ENCODE measurements at places on chromosomes 1 and 21. TPM values are rescaled to one million over a fixed set of nuclear protein-coding genes. Genes with fewer than 3 reads are reported as not detected.

DNA sequence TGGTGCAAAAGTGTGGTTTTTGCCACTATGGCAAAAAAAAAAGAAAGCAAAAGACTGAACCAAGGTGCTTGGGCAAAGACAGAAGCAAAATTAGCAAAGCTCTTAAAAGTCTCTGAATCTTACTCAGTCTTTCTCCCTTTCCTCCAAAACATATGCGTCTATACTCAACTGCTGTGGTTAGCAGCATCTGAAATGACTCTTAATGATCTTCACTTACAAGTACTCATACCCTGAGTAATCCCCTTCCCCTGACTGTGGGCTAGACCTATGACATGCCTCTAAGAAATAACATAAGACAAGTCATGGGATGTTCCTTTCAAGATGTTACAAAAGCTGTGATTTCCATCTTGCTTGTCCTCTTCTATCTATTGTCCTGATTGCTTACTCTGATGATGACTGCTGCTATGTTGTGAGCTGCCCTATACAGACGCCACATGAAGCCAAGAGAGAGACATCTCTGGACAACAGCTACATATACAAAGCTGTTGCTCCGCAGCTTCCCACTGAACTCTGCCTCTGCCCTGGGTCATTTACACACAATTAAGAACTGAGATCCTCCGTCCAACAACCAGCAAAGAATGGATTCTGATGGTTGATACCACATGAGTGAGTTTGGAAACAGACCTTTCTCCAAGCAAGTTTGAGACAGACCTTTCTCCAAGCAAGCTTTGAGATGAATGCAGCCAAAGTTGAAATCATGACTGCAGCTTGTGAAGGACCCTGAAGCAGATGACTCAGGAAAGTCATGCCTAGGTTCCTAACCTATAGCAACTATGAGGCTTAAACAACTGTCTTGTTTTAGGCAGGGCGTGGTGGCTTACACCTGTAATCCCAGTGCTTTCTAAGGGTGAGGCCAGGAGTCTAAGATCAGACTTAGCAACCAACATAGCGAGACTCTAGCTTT is 55.2 kb downstream of the PUM1 start:
- DNase-seq, result no peak

DNA sequence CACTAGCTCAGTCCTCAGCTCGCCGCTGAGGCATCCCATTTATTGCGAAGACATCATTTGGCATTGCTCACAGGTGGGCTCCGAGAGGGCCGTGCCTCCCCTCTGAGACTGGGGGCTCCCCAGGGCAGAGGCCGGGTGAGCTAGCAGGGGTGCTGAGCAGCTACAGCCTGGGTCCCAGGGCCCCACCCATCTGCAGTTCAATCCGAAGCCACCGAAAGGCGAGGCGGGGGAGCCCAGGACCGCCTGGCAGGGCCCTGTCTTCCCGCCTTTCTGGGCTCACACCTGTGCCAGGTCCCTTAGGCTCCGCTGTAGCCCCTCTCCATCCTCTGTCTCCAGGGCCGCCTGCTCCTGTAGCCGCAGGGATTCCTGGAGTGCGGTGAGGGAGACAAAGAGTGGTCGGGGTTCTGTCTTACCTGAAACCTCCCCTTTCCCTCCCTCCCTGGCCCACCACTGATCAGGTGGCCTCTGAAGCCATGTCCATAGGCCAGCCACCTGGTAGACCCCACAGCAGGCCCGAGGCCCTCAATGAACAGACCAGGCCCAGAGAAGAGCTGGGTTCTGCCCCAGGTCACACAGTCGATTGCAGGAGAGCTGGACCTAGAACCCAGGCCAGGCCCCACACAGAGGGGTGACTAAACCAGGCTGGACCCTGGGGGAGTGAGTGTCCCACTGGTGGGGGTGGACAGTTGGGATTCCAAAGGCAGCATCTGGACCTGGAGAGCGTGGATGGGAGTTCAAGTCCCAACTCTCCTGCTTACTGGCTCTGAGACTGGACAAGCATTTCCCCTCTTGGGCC is 18.1 kb upstream of the NBPF1 start:
- DNase-seq, result no peak

GRCh38 chr1:182527680-182528079 is 61.4 kb downstream of the RNASEL start:
- DNase-seq, result no peak

The SGIP1 gene
- 6.8 TPM for total RNA-seq

DNA sequence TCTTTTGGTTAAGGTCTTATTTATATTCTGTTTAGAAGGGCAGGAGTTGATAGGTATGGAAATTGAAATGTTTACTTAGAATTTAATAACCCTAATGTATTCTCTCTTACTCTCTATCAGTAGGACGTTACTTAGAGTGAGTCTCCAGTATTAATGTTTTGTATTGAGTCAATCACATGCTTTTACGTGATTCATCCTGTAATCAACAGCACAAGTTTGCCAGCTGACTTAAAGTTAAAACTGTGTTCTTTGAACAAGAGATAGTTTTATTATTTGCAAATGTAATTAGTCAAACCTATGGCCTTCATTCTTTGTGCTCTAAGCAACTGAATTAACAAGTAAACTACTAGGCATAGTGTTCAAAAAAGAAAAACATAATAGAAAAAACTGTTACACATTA is 57.3 kb downstream of the PKN2 start:
- no peak for DNase-seq

GRCh38 chr1:22601610-22602009 is 34.8 kb upstream of the C1QA start:
- DNase-seq, result no peak

- DNase-seq, result no peak
Observed at GRCh38 chr1:173415905-173416450, 61.2 kb upstream of the PRDX6 start.

DNA sequence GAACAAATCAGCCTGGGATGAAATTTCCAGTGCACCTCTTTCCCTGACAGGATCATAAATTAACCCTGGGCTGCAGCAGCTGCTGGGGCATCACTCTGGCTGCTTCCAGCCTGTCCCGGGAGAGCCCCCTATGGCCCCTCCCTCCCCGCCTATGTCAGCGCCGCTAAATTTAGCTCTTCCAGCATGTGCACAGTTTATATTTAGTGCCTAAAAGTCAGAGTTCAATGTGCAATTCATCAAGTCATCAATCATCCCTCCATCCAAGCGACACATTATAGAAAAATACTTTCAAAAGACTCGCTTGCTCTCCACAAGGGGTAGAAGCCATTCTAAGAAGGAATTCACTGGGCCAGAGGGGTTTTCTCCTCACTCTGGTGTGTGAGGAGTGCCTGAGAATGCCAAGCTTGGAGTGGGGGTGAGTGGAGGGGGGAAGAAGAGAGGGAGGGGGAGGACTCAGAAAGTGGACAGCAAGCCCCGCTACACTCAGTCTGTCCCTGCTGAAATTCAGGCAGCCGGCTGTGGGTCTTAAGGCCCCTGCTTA is 37.4 kb downstream of the XCL1 start:
- peak; percentile 43 for DNase-seq

GRCh38 chr1:32291145-32291707 is 657 bp upstream of the HDAC1 start:
- no peak for DNase-seq

DNA sequence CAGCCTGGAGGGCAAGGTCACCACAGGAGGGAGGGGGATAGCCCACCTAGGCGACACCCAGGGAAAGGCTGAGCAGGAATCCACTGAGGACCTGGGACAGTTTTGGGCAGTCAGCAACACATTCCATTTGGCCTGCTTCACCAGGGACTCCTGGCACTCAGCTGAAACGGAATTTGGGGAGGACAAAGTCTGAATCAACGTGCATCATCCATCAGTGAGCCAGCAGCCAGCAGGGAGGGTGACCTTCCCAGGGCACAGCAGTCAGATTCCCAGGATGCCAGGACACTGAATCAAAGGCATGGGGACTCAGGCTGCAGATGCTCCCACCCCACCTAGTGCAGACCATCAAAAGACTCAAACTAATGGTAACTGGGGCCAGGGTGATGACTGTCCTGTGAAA is 4.6 kb downstream of the SH3BP5L start:
- no peak for DNase-seq

DNA sequence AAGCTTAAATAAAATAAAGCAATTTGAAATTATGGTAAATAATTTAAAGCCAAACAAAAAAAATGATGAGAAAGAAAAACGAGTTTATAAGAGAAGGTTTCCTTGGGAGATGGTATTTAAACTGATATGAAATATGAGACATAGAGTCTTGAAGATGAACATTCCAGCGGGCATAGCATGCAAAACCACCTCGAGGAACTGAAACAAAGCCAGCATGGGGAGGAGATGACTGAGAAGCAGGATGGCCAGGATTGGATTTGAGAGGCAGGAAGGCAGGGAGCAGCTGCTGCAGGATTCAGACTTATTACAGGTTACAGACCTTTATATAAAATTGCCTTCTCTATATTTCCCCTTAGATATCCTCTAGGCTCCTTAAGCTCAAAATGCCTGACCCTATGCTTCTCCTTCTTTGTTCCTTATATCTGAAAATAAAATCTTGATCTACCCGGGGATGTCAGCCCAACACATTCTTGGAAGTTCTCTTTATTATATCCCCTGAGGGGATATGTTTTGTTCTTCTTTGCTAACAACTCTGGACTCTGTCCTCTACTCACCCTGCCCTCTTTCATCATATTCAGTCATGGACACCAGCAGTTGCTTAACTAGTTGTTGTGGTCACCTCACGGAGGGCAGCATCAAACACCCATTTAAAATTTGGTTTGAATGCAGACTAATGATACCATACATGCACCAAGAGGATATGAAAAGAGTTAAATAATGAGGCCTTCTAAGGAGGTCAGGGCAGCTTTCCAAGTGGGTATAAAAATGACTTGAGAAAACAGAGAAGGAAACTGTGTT is 719.1 kb upstream of the B3GALT2 start:
- no peak for DNase-seq

The SH2D5 gene
- 1.8 TPM for total RNA-seq

The ISG15 gene
- total RNA-seq, result 75.4 TPM

DNA sequence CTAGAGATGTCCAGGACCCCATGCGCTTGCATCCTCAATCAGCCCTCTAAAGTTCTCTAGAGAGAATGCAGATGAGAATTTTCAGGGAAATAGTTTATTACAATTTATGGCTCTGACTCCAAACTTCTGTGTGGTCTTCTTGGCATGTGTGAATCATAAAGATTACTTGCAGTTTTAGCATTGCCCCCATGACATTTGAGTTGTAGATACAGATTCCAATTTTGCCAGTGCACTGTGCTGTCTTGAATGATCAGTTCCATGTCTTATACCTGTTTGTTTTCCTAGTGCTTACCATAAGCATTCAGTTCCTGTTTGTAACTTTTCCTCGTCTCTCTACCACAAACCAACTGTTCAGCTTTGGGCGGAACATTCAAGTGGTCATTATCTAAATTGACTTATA is 4.8 kb downstream of the KRTAP21-3 start:
- no peak for DNase-seq

The NTNG1 gene
- 5.7 TPM for total RNA-seq

GRCh38 chr1:54843449-54843848 is 42.3 kb upstream of the TTC22 start:
- no peak for DNase-seq

GRCh38 chr1:19033926-19034680 is 77.6 kb upstream of the IFFO2 start:
- no peak for DNase-seq

DNA sequence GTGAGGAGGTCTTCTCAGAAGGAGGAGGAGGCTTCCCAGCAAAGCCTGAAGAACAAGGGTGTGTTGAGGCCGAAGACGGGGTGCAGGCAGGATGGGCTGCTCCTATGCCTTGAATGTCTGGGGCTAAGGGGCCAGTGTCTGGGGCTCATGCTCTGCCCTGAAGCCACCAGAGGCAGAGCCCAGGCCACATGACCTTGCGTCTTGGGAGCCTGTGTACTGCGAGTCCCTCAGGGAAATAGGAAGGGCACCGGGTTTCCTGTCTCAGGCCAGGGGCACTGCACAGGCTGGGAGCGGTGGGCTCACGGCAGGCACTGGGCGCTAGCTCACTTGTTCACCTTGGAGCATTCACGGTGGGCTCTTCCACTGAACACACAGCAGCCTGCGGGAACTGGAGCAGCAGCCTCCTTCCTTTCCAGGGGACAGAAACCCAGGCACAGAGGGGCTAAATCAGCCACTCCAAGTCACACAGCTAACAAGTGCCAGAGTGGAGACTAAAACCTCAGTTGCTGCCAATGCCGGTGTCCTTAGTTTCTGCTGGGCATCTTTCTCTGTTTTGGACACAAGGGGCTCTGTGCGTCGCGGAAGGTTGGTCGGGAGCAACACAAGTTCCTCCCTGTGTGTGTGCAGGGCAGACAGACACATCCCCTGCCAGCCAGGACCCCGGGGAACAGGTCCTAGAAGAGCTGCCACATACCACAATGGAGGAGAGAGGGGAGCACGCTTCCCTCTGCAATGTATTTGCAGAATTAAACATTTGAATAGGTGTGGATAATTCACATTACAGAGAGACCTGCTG is 104.8 kb upstream of the C1orf174 start:
- DNase-seq, result no peak

The OLIG2 gene
- total RNA-seq, result 0.23 TPM

DNA sequence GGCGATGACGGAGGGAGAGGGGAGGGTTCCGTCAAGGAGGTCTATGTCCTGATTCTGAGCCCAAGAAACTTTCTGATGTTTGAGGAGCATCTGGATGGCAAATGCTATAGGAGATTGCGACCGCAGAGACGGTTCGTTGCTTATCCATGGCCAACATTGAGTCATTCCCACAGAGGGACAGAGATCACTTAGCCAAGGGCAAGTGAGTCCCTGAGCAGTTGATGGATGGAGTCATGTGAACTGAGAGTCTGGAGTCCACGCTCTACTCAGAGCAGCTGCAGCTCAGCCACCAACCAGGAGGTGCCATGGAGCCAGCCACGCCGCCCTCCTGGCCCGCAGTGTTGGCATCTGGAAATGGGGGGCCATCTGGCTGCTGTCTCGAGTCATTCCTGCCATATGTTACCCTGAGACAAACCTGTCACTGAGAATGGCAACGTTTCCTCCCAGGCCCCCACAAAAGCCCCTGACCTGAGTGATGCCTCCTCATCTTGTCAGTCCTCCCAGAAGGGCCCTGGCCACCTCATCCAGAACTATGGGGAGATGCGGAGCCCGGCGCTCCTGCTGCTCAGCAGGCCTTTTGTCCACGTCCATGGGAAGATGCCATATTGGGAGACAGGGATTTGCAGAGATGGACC is 58.6 kb downstream of the ATP5PO start:
- DNase-seq, result no peak

The CFHR2 gene
- total RNA-seq, result not detected

The SELL gene
- total RNA-seq, result 59.2 TPM

The GJB5 gene
- 0.21 TPM for total RNA-seq

DNA sequence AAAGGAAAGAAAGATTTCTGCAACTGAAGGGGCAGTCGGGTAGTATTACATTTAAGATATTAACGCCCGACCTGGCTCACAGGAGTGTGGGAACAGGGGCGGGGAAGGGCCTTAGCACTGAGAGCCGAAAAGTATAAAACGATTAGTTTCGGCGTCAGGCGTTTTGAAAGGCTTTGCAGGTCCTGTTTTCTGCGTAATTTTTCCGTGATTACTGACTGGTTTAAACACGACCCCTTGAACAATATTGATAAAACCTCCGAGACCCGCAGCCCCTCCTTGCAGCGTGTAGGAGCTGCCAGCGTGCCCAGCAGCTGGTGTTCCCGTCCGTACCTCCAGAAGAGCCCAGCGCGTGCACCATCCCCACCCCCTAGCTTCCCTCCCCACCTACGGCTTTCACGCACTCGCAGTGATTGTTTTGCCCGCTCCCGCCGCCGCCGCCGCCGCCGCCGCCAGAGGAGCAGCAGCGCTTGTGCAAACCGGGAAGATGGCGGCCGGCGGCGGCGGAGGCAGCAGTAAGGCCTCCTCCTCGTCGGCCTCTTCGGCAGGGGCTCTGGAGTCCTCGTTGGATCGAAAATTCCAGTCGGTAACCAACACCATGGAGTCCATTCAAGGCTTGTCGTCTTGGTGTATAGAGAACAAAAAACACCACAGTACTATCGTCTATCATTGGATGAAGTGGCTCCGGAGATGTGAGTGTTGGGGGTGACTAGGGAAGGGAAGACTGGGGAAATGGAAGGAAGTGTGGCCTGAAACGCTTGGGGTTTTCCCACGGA is 470 bp downstream of the RPRD2 start:
- DNase-seq, result peak; percentile 79
